ENCODE measurements at places on chromosomes 12 and 14.

DNA sequence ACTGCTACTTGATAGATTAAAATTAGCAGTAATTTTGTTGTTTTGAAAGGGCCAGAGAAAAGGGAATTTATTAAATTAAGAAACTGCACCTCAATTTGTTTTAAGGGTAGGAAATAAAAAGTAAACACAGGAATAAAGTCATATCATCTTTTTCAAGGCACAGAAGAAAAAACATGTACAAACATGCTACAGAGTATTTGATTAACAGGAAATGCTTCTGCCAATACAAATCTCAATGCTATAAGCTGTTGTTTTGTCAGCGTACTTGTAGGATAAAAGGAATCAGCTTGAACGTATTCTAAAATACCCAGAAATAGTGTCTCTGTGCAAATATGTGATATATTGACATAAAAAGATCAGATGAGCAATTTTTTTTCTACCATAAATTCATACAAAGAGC, 474.0 kb upstream of the MGAT4C start:
- no peak for DNase-seq

DNA sequence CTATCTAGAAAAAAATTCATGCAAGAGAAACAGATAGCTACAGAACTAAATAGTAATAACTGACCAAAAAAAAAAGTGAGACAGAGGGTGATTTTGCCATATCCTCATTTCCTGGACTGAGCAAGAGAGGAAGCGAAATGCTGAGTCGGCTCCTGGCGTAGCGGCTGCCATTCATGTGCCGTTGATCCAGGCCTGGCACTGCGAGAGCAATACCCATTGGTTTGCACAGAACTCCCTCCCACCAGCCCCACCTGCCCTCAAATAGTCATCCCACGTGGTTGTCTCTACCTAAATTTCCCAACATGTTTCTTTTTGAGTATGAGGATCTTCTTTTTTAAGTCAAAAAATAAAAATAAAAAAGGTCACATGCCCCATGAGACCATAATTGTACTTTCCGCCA, 9.4 kb upstream of the WNT5B start:
- no peak for DNase-seq

DNA sequence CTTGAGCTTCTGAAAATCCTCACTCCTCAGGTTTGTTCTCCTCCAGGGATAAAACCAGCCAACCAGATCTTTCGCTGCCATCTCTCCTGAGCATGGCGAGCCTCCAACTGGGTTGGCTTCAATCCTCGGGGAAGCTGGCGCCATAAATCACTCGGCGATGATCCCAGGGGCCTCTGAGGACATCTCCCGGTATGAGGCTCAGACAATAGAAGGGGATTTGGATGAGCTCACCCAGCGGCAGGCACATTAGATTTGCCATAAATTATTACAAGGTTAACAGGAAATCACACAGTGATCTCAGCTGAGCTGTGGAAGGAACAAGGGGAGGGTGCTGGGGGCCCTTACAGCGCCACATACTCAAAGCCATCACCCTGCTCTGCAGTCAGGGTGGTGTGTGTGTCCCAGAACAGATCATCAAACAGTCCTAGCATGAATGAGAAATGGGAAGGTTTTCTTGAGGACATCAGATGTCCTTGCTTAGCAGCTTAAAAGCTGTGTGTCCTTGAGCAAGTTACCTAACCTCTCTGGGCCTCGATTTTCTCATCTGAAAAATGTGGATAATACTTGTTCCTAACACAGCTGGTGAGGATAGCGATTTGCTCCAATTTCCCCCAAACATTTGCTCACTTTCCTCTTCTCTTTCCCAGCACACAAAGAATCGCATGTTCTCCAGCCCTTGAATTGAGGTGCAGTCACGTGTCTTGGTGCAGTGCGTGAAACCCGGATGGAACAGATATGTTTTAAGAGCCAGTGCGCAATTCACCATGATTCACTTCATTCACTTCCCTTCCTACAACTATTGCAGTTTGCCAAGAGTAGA, 142.8 kb downstream of the SCARB1 start:
- peak; percentile 60 for DNase-seq

DNA sequence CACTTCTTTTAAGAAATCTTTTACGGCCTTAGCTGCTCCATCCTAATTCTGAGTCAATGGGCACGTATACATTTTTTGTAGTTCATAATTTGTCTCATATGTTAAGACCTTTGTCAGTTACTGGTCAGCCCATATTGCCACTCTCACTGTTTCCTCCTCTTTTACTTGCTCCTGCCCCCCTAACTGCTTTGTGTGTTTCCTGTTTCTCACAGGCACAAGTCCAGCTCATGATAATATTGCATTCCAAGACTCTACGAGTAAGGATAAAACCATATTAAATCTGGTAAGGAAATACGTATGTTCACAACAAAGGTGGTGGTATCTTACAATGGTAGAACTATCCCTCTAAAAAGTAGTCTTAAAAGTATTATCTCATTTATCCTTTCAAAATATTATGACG, 111.7 kb downstream of the DNAI7 start:
- no peak for DNase-seq

- no peak for DNase-seq
Observed at GRCh38 chr12:118537481-118537917, 161.1 kb downstream of the SUDS3 start.

- DNase-seq, result no peak
Observed at GRCh38 chr12:115774148-115774895, 503.2 kb downstream of the MED13L start.

GRCh38 chr12:93144109-93144508, 215.0 kb upstream of the EEA1 start:
- peak; percentile 15 for DNase-seq

GRCh38 chr12:51955702-51956101, 4.2 kb downstream of the ACVR1B start:
- DNase-seq, result no peak

GRCh38 chr12:19287302-19287701, 152.0 kb upstream of the AEBP2 start:
- DNase-seq, result no peak

DNA sequence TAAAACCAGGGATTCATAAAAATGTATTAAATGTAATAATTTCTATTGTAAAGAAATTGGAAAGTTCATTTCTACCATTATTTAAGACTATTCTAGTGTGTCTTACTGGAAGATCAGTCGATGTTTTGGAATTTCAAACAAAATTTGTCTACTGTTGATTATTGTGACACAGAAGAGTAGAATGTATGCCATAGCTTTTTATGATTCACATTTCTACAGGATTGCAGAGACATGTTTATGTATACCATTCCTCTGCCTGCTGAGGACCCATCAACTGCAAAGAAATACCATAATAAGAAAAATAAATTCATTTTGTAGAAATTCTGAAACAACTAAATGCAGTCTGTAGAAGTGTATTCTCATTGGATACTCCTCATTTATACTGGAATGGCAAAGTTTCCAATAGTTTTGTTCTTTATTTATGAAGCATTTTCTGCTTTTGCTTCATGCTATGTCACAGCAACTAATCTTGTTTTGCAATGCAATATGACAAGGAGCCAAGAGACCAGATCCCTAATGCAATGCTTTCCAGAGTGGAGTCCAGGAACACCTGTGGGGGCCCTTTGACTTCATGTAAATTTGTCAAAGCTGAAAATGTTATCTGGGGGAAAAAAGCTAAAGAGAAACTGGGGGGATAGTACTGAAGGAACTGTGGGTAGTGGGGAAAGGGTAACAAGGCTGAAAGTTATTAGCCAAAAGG, 172.9 kb upstream of the LRIG3 start:
- DNase-seq, result peak; percentile 80

DNA sequence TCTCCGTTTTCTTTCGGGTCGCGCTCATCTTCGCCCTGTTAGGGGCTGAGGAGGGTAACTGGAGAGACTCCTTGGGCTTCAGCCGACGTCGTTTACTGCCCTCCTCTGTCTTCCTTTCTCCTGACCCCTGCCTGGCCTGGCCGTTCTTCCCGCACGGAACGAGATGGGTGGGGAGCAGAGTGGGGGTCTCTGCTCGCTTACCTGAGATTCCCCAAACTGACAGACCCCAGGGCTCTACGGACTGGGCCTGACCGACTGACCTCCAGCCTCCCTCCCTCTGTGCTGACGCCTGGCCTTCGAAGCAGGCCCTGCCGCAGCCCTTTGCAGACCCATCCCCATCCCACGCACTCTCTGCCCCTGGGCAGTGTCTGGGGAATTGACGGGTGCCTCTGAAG, 439 bp downstream of the GOLGA5 start:
- peak; percentile 18 for DNase-seq
